ENCODE measurements at places on chromosomes 7 and 10. TPM values are rescaled to one million over a fixed set of nuclear protein-coding genes. Genes with fewer than 3 reads are reported as not detected.
A peak's percentile ranks its signal among the peaks of the same experiment; 100 is the strongest.

The FHIP2A gene
- 4.6 TPM for total RNA-seq

The MNX1 gene
- total RNA-seq = 3.7 TPM

The FOXI2 gene
- total RNA-seq = not detected

The JAKMIP3 gene
- 0.92 TPM for total RNA-seq

The PRR15 gene
- total RNA-seq = 26.6 TPM

The CUX1 gene
- 39.6 TPM for total RNA-seq

The ZNF735 gene
- not detected for total RNA-seq

GRCh38 chr7:30735631-30736030, 16.3 kb upstream of the INMT start:
- peaks cover 34% of the 10 kb centered on the region for H3K27me3 ChIP-seq
- H3K27ac ChIP-seq = no peak overlapping the region
- no peak for DNase-seq
- no peaks in the 10 kb centered on the region for H3K36me3 ChIP-seq

- H3K36me3 ChIP-seq = no peaks in the 10 kb centered on the region
- no peak for DNase-seq
- no peak overlapping the region for H3K27ac ChIP-seq
Measured at GRCh38 chr10:59873896-59874295, 32.5 kb downstream of the CCDC6 start.

- no peaks in the 10 kb centered on the region for H3K27me3 ChIP-seq
- no peak overlapping the region for H3K4me3 ChIP-seq
- no peak overlapping the region for H3K27ac ChIP-seq
- no peaks in the 10 kb centered on the region for H3K36me3 ChIP-seq
Measured at GRCh38 chr10:87619705-87620104, 40.0 kb upstream of the PAPSS2 start.

- no peaks in the 10 kb centered on the region for H3K36me3 ChIP-seq
- H3K27me3 ChIP-seq = no peaks in the 10 kb centered on the region
- H3K4me3 ChIP-seq = no peak overlapping the region
- H3K4me1 ChIP-seq = peaks cover 23% of the 10 kb centered on the region
- H3K27ac ChIP-seq = no peak overlapping the region
- DNase-seq = no peak
Measured at GRCh38 chr10:16984242-16984641, 145.4 kb downstream of the CUBN start.

GRCh38 chr7:130921391-130922180, 187.6 kb upstream of the KLF14 start:
- H3K4me3 ChIP-seq = no peak overlapping the region
- no peak overlapping the region for H3K27ac ChIP-seq
- H3K36me3 ChIP-seq = peaks cover 10% of the 10 kb centered on the region
- no peak for DNase-seq

DNA sequence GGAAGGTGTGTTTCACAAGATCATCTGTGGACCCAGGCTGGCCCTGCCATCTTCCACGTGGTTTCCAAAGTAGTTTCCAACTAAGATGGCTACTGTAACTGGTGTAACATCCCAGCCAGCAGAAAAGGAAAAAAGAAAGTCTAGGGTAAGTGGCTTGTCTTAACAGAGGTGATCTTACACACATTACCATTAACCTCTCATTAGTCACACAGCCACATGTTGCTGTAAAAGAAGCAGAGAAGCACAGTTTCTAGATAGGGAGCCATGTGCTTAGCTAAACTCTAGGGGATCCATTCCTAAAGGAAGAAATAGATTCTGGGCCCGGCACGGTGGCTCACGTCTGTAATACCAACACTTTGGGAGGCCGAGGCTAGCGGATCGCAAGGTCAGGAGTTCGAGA, 54.3 kb downstream of the ZNF438 start:
- DNase-seq = no peak
- no peak overlapping the region for H3K4me3 ChIP-seq
- H3K27me3 ChIP-seq = no peaks in the 10 kb centered on the region

GRCh38 chr7:19239951-19240350, 94.7 kb upstream of the FERD3L start:
- H3K4me1 ChIP-seq = no peaks in the 10 kb centered on the region
- no peaks in the 10 kb centered on the region for H3K36me3 ChIP-seq
- H3K27me3 ChIP-seq = no peaks in the 10 kb centered on the region
- no peak overlapping the region for H3K27ac ChIP-seq
- no peak for DNase-seq

- H3K36me3 ChIP-seq = no peaks in the 10 kb centered on the region
- no peak overlapping the region for H3K4me3 ChIP-seq
- DNase-seq = no peak
- no peak overlapping the region for H3K27ac ChIP-seq
- H3K27me3 ChIP-seq = no peaks in the 10 kb centered on the region
Measured at GRCh38 chr10:23402856-23403255, 36.0 kb upstream of the OTUD1 start.

DNA sequence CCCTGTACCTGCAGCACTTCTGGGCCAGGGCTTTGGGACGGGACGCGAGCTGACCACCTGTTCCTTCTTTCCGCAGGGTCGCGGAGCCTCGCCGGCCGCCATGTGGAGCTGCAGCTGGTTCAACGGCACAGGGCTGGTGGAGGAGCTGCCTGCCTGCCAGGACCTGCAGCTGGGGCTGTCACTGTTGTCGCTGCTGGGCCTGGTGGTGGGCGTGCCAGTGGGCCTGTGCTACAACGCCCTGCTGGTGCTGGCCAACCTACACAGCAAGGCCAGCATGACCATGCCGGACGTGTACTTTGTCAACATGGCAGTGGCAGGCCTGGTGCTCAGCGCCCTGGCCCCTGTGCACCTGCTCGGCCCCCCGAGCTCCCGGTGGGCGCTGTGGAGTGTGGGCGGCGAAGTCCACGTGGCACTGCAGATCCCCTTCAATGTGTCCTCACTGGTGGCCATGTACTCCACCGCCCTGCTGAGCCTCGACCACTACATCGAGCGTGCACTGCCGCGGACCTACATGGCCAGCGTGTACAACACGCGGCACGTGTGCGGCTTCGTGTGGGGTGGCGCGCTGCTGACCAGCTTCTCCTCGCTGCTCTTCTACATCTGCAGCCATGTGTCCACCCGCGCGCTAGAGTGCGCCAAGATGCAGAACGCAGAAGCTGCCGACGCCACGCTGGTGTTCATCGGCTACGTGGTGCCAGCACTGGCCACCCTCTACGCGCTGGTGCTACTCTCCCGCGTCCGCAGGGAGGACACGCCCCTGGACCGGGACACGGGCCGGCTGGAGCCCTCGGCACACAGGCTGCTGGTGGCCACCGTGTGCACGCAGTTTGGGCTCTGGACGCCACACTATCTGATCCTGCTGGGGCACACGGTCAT, 13.3 kb downstream of the GPR146 start:
- no peaks in the 10 kb centered on the region for H3K27me3 ChIP-seq
- H3K4me3 ChIP-seq = no peak overlapping the region
- no peaks in the 10 kb centered on the region for H3K36me3 ChIP-seq

GRCh38 chr10:101902032-101902819, 58.6 kb upstream of the KCNIP2 start:
- H3K4me3 ChIP-seq = no peak overlapping the region
- H3K27ac ChIP-seq = no peak overlapping the region
- no peaks in the 10 kb centered on the region for H3K36me3 ChIP-seq
- DNase-seq = no peak

DNA sequence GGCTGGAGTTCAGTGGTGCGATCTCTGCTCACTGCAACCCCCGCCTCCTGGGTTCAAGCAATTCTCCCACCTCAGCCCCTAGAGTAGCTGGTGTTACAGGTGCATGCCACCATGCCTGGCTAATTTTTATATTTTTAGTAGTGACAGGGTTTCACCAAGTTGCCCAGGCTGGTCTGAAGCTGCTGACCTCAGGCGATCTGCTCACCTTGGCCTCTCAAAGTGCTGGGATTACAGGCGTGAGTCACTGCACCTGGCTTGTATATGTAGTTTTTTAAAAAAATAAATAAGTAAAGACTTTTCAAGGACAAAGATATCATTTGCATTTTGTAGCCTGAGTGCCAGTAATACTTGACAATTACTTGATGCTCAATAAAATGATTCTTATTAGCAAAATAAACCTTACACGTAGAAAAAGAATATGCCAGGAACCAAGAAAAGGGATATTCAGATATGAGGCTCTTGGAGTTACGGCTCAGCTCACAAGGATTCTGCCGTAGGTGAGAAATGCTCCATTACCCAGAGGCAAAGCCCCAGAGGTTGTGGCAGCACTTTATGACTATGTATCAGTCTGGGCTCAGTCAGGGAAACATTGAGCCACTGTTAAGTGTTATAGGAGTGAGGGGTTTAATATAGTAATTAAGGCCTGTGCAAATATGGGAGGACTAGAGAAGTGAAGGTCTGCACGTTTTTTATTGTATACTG, 98.5 kb downstream of the TPST1 start:
- H3K4me3 ChIP-seq = no peak overlapping the region
- peaks cover 43% of the 10 kb centered on the region for H3K4me1 ChIP-seq
- no peak for DNase-seq
- 0 out of 2 replicates have a peak, but pooled peaks cover under 1% of the 10 kb centered on the region for H3K36me3 ChIP-seq
- H3K27ac ChIP-seq = no peak overlapping the region
- no peaks in the 10 kb centered on the region for H3K27me3 ChIP-seq

GRCh38 chr7:47884675-47885074, 63.6 kb downstream of the PKD1L1 start:
- no peak overlapping the region for H3K27ac ChIP-seq
- DNase-seq = no peak
- no peaks in the 10 kb centered on the region for H3K36me3 ChIP-seq
- H3K4me3 ChIP-seq = no peak overlapping the region

- H3K27ac ChIP-seq = peak overlapping the region; percentile 55
- H3K4me3 ChIP-seq = no peak overlapping the region
- no peaks in the 10 kb centered on the region for H3K27me3 ChIP-seq
- peaks cover 37% of the 10 kb centered on the region for H3K4me1 ChIP-seq
- DNase-seq = no peak
Measured at GRCh38 chr10:29692121-29692539, 57.4 kb upstream of the SVIL start.

DNA sequence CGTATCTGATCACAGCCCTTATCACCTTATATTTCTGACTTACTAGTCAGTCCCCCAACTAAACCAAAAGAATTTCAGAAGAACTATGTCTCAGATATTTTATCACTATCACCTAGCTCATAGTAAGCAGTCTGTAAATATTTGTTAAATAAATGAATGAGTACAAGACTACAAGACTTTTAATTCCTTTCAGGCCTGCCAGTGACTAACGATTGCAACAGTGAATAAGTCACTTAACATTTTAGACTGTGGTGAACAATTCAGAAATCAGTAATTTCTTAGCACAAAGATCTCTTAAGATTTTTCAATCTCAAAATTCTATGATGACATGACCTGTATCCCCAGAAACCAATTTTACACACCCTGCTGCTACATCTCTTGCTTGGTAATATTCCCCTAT, 162.2 kb downstream of the IMMP2L start:
- DNase-seq = no peak
- H3K27me3 ChIP-seq = no peaks in the 10 kb centered on the region
- H3K4me3 ChIP-seq = no peak overlapping the region
- H3K4me1 ChIP-seq = no peaks in the 10 kb centered on the region
- no peaks in the 10 kb centered on the region for H3K36me3 ChIP-seq

Data from PC-3 (cell line).